ENCODE measurements at places on chromosomes 5 and 9. TPM values are rescaled to one million over a fixed set of nuclear protein-coding genes. Genes with fewer than 3 reads are reported as not detected.

The GDA gene
- total RNA-seq, result not detected

The CLTA gene
- total RNA-seq, result 221 TPM

The PCDHA4 gene
- under 0.01 TPM for total RNA-seq

The PBX3 gene
- 5.4 TPM for total RNA-seq

The ANKRD31 gene
- not detected for total RNA-seq

The PCDHB16 gene
- 0.22 TPM for total RNA-seq

The ASPN gene
- total RNA-seq, result not detected

The GOLPH3 gene
- total RNA-seq, result 50.0 TPM

The DCP2 gene
- 23.5 TPM for total RNA-seq

The TAF11L5 gene
- total RNA-seq, result not detected

The GDNF gene
- not detected for total RNA-seq

The MOB3B gene
- 0.99 TPM for total RNA-seq

The HOMER1 gene
- 3.7 TPM for total RNA-seq

The BHMT2 gene
- 7.7 TPM for total RNA-seq

The ZFP2 gene
- 0.79 TPM for total RNA-seq

The PAX5 gene
- not detected for total RNA-seq

The PALM2AKAP2 gene
- total RNA-seq, result 0.22 TPM

The FGF10 gene
- total RNA-seq, result not detected

The FAM78A gene
- total RNA-seq, result 3.3 TPM

The PIP5K1B gene
- total RNA-seq, result not detected

The CATSPER3 gene
- under 0.01 TPM for total RNA-seq

The MIER3 gene
- 9.4 TPM for total RNA-seq

The CCL28 gene
- total RNA-seq, result 0.65 TPM

The GEMIN5 gene
- 9.2 TPM for total RNA-seq

The PCDHA8 gene
- total RNA-seq, result under 0.01 TPM

The KCNIP1 gene
- 24.4 TPM for total RNA-seq

The PCDHGA10 gene
- total RNA-seq, result 2.6 TPM

The ARL14EPL gene
- under 0.01 TPM for total RNA-seq

The EGR1 gene
- 4.8 TPM for total RNA-seq

All from lung microvascular endothelial cell (primary cell).